Lower lobe of right lung (tissue), 2 donors: ENCODE measurements at places on chromosomes 2 and 18. TPM values are rescaled to one million over a fixed set of nuclear protein-coding genes. Genes with fewer than 3 reads are reported as not detected.

The TUBA3E gene
- total RNA-seq: not detected

GRCh38 chr18:23259701-23260681, 124.7 kb downstream of the CABLES1 start:
- peak; percentile 92 for DNase-seq
- no peaks in the 10 kb centered on the region for H3K27me3 ChIP-seq
- H3K27ac ChIP-seq: peak overlapping the region; percentile 84
- H3K36me3 ChIP-seq: peaks cover 9% of the 10 kb centered on the region

GRCh38 chr2:71454221-71455010, 1.1 kb downstream of the DYSF start:
- peak overlapping the region; percentile 60 for H3K27ac ChIP-seq
- H3K27me3 ChIP-seq: peaks cover 25% of the 10 kb centered on the region
- no peaks in the 10 kb centered on the region for H3K36me3 ChIP-seq
- H3K4me1 ChIP-seq: peaks cover 22% of the 10 kb centered on the region

DNA sequence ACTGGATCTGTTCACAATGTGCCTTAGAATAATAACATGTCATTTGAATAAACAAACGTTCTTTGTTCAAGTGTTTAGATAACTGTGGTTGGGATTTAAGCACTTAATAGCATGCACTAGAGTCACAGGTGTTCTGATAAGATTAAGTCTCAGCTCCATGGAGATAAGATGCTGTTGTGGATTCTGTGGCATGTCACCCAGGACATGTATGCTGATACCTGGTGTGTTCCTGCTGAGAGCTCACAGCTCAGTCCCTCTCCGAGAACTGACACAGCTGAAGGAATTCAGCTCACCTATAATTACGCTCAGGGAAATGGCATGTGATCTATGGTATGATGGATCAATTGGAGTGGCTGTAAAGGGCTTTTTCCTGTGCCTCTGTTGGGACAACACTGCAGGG, 75.4 kb upstream of the ST6GAL2 start:
- no peaks in the 10 kb centered on the region for H3K36me3 ChIP-seq
- no peaks in the 10 kb centered on the region for H3K4me1 ChIP-seq
- no peak overlapping the region for H3K4me3 ChIP-seq
- no peak overlapping the region for H3K27ac ChIP-seq
- H3K27me3 ChIP-seq: no peaks in the 10 kb centered on the region

DNA sequence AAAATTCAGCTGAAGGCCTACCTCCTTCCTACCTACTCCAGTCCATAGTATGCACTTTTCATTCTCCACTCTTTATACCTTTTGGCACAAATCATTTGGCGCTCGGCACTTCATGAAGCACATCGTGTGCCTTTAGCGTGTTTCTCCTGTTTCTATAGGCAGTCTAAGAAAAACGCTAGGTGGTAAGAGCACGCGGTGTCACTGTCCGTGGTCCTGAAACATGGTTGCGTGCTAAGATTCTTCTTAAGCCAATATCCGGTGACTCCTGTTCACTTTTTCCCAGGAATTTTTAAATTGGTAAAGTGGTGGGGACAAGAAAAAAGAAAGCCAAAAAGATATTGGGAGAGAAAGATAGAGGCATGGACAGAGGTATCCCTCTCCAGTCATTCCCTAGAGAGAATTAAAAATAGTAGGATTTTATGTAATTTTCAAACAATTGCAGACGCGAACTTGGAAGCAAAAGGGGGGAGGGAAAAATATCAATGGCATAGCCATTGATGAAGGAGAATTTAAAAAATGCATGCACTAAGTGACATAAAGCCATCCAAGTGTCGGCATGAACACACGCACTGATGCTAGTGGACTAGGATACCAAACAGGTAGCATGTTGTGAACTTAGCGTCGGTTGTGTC, 1.4 kb upstream of the CTNNA2 start:
- no peaks in the 10 kb centered on the region for H3K4me1 ChIP-seq
- H3K4me3 ChIP-seq: no peak overlapping the region
- DNase-seq: peak; percentile 46
- no peak overlapping the region for H3K27ac ChIP-seq

DNA sequence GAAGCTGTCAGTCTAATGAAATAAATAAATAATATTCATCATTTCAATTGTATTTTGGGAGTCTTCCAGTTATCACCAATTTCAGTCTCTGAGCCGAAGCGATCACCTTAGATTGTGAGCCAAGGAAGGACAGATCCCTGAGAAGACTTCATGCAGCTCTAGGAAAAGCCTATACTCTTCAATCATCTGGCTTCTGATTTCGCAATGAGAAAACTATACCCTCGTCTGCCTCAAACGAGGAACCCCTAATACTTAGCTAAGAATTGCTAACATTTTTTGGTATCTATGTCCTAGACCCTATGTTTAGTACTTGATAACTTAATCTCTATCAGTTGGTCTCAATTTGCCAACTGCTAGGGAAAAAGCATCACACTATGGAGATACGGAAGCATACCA, 4.5 kb upstream of the TTC27 start:
- no peak for DNase-seq
- H3K27ac ChIP-seq: no peak overlapping the region
